ENCODE measurements at places on chromosomes 4 and X.

DNA sequence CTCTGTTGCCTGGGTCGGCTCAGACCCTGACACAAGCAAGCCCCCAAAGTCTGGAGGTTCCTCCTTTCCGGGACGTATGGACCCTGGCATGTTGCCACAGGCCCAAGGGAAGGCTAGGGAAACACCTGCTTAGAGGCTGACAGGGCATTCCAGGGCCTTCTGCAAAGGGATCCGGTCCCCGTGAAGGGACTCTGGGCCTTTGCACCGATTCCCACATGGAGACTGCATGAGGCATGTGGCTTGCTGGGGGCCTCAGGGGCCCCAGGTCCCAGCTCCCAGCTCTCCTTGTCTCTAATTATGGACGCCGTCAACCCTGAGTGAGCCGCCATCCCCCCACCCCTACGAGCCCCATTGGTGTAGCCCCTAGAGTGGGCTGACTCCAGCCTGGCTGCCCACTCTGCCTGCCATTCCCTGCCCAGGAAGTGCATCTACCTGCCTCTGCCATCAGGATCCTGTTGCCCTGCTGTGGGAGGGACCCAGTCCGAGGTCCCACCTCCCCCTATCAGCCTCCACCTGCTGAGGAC is 4.2 kb upstream of the RGS12 start:
- no peak for DNase-seq

DNA sequence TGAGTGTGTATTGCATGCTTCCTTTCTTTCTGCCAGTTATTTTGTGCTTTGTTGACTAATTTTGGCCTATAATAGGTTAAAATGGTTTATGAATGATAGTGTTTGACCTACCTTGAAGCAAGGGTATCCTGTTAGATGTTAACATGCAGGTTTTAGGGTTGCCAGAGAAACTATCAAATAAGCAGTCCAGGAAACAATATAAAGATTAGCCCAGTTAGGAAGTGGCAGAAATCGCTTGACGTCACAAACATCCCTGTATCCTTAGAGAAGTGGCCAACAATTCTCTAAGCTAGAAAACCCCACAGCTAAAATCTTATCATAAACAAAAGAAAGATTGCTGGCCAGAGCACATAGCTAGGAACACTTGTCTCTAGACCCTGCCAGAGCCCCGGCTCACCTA is 3.8 kb downstream of the NAP1L5 start:
- no peak for DNase-seq

GRCh38 chr4:155602351-155603140 is 64.1 kb upstream of the GUCY1A1 start:
- no peak for DNase-seq

GRCh38 chr4:44777115-44777514 is 50.8 kb upstream of the GNPDA2 start:
- no peak for DNase-seq

DNA sequence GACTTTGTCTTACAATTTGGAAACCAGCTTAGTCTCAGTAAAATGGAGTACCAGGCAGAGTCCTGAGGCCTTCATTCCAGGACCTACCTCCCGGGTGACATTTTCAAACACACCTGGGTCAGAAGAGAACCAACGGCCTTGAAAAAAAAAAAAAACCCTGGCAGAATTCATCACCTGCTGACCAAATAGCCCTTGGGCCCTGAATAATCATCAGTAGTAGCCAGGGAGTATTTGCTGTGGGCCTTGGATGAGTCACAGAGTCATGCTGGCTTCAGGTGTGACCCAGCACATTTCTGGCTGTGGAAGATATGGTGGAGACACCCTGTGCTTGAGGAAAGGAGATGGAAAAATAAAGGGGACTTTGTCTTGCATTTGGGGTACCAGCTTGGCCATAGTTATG is 92.2 kb downstream of the LPAR4 start:
- DNase-seq: no peak

- peak; percentile 10 for DNase-seq
Observed at GRCh38 chrX:72492499-72492898, 80.1 kb downstream of the HDAC8 start.

DNA sequence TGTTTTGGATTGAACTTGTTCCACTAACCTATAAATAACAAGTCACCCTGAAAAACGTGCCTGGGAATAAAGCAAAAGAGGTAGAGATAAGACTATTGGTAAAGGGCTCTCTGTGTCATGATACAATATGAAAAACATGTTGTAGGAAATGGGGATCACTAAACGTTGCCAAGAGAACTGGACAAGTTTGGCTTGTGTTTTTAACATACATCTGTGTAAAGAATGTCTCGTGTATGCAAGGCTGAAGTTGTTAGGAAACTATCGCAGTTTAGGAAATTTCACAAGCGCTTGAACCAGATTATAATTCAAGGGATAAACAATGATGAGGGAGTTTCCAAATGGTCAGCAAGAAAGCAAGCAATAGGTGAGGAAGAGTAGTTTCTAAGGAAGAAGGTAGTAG is 655.8 kb downstream of the PCDH7 start:
- DNase-seq: no peak
